ENCODE measurements at places on chromosomes 2 and 18. TPM values are rescaled to one million over a fixed set of nuclear protein-coding genes. Genes with fewer than 3 reads are reported as not detected.

- peaks cover 5% of the 10 kb centered on the region for H3K36me3 ChIP-seq
- H3K27ac ChIP-seq = no peak overlapping the region
- H3K4me3 ChIP-seq = no peak overlapping the region
- no peaks in the 10 kb centered on the region for H3K4me1 ChIP-seq
Measured at GRCh38 chr18:79208906-79209305, 139.7 kb downstream of the ATP9B start.

CASP10 gene
- 4.1 TPM for total RNA-seq

SERPINB10 gene
- total RNA-seq = not detected

- no peaks in the 10 kb centered on the region for H3K36me3 ChIP-seq
- H3K4me1 ChIP-seq = no peaks in the 10 kb centered on the region
- H3K27ac ChIP-seq = no peak overlapping the region
- no peak for DNase-seq
- H3K27me3 ChIP-seq = no peaks in the 10 kb centered on the region
Measured at GRCh38 chr18:62118328-62118727, 68.5 kb downstream of the PIGN start.

GRCh38 chr2:220394433-220394832, 767.0 kb downstream of the SLC4A3 start:
- DNase-seq = no peak
- no peaks in the 10 kb centered on the region for H3K4me1 ChIP-seq
- H3K27me3 ChIP-seq = no peaks in the 10 kb centered on the region

FAM237A gene
- total RNA-seq = not detected

- no peaks in the 10 kb centered on the region for H3K27me3 ChIP-seq
- no peaks in the 10 kb centered on the region for H3K36me3 ChIP-seq
- H3K4me1 ChIP-seq = no peaks in the 10 kb centered on the region
- no peak for DNase-seq
- H3K4me3 ChIP-seq = no peak overlapping the region
- H3K27ac ChIP-seq = no peak overlapping the region
Measured at GRCh38 chr2:102303589-102303988, 7.8 kb upstream of the IL1RL1 start.

UNC80 gene
- total RNA-seq = 0.55 TPM

CD207 gene
- total RNA-seq = not detected

APOB gene
- total RNA-seq = 1.9 TPM

DNA sequence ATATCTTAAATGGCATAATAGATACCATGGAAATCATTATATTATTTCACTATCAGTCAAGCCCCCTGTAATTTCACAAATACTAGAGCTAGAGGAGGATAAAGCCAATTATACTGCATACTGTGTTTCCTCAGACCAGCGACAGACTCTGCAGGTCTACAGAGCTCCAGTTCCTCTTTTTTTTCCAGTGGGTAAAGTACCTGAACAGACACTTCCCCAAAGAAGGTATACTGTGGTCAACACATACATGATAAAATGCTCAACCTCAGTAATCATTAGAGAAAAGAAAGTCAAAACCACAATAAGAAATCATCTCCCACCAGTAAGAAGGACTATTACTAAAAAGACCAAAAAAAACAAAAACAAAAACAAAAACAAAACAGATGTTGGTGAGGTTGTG, 44.6 kb downstream of the SCN7A start:
- H3K4me3 ChIP-seq = no peak overlapping the region
- H3K36me3 ChIP-seq = no peaks in the 10 kb centered on the region
- H3K27ac ChIP-seq = no peak overlapping the region
- no peaks in the 10 kb centered on the region for H3K27me3 ChIP-seq

- no peak overlapping the region for H3K27ac ChIP-seq
- peak; percentile 42 for DNase-seq
- no peaks in the 10 kb centered on the region for H3K4me1 ChIP-seq
- no peak overlapping the region for H3K4me3 ChIP-seq
Measured at GRCh38 chr2:218501665-218502064, 66.5 kb downstream of the USP37 start.

GRCh38 chr2:159169187-159169586, 117.3 kb downstream of the WDSUB1 start:
- no peaks in the 10 kb centered on the region for H3K4me1 ChIP-seq
- no peak overlapping the region for H3K4me3 ChIP-seq
- H3K27ac ChIP-seq = no peak overlapping the region
- DNase-seq = no peak
- no peaks in the 10 kb centered on the region for H3K27me3 ChIP-seq

- no peak for DNase-seq
- no peaks in the 10 kb centered on the region for H3K4me1 ChIP-seq
- H3K4me3 ChIP-seq = no peak overlapping the region
Measured at GRCh38 chr2:237022533-237022932, 63.2 kb upstream of the COPS8 start.

DNA sequence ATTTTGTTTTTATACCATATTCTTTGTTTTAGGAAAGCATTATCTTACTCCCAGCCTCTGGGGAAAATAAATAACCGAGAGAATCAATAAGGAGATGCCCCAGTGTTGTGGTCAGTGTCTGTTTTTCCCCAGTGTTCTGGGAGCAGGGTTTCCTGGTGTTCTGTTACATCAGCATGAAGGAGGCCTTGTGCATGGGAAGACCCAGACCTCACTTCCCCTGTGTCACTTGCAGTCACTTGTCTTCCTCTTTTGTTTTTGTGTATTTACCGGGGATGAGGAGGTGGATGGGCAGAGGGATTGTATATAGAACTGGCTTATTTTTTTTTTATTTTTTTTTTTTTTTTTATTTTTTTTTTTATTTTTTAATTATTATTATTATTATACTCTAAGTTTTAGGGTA, 45.0 kb upstream of the MGAT5 start:
- no peaks in the 10 kb centered on the region for H3K4me1 ChIP-seq
- no peak overlapping the region for H3K27ac ChIP-seq
- H3K27me3 ChIP-seq = no peaks in the 10 kb centered on the region
- no peak for DNase-seq
- no peaks in the 10 kb centered on the region for H3K36me3 ChIP-seq

DNA sequence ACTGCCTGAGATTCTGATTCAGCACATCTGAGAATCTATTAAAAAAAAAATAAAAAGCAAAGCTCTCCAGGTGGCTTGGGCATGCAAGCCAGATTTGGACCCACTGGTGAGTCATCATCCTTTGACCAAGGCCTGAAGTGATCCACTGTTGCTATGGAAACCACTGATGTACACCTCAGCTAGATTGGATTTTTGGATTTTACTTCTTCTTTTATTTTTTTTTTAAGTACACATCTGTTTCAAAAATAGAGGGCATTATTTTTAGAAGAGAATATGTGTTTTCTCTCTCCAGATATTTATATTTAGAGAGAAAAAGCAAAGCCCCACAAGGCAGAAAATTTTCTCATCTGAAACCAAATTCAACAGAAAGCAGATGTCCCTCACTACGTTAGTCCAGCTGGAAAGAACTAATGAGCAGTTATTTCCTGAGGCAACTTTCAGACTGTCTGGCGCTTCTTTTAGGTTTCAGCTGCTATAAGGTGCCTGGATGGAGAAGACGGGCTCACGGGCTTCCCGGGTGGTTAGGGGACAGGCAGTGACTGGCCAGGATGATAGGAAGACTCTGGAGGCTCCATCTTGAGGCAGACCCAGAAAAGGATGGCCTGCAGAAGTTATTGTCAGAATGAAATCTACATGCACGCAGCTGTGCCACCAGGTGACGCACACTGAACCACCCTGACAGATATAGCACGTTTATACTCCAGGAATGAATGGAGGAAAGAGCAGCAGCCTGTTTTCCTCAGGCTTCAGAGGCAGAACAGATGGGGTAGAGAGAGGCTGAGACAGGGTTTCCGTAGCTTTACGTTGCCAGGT, 50.5 kb downstream of the MRPL35 start:
- no peak overlapping the region for H3K4me3 ChIP-seq
- peak overlapping the region; percentile 36 for H3K27ac ChIP-seq
- H3K27me3 ChIP-seq = no peaks in the 10 kb centered on the region
- no peaks in the 10 kb centered on the region for H3K4me1 ChIP-seq
- H3K36me3 ChIP-seq = no peaks in the 10 kb centered on the region
- peak; percentile 40 for DNase-seq

GRCh38 chr18:50866765-50867164, 12.2 kb upstream of the ME2 start:
- H3K36me3 ChIP-seq = no peaks in the 10 kb centered on the region
- H3K27ac ChIP-seq = no peak overlapping the region
- no peak for DNase-seq
- H3K4me1 ChIP-seq = no peaks in the 10 kb centered on the region

GRCh38 chr2:151289972-151290866, 751 bp upstream of the NMI start:
- H3K36me3 ChIP-seq = no peaks in the 10 kb centered on the region
- H3K27me3 ChIP-seq = peaks cover 6% of the 10 kb centered on the region
- H3K4me1 ChIP-seq = no peaks in the 10 kb centered on the region
- H3K4me3 ChIP-seq = peak overlapping the region; percentile 71
